GM12865 (cell line): ENCODE measurements at places on chromosomes 7 and 10.

GRCh38 chr7:110870926-110871325 lies 220.0 kb upstream of the LRRN3 start:
- DNase-seq, result no peak

- DNase-seq, result no peak
Measured at GRCh38 chr10:24625778-24626177, 97.9 kb downstream of the ARHGAP21 start.

GRCh38 chr10:29030900-29031299 lies 258.0 kb upstream of the LYZL1 start:
- no peak for DNase-seq

DNA sequence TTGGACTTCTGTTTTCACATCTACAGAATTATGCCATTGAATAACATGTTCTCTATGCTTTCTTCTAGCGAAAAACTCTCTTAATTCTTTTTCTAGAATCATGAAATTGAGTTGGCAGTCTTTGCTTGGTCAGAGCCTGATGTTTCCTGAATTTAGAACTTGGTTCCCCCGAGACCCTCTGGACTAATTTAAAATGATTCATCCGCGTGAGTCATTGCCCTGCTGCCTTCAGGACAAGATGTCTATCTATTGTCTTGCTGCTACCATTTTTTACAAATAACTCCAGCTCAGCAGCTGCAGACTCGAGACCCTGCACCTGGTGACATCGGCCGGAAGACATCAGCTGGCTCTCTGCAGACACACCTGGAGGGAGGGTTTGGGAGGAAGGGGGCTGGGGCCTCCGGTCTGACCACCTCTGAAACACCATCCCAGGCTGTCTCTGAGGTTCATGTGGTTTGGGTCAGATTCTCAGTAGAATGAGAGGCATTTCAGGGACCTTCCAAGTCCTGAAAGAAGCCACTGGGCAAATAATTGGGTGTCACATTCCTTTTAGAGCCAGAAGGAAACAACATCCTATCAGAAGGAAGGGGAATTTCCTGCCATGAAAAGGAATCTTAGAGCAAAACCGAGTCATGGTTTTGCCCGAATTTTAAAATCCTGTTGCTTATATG lies 20.9 kb upstream of the KLF6 start:
- peak; percentile 75 for DNase-seq

- DNase-seq, result no peak
Measured at GRCh38 chr7:4352069-4352468, 330.0 kb upstream of the FOXK1 start.

GRCh38 chr10:122495406-122496340 lies 34.3 kb downstream of the HTRA1 start:
- DNase-seq, result no peak

GRCh38 chr7:56811081-56811480 lies 321.2 kb downstream of the ZNF479 start:
- DNase-seq, result no peak

DNA sequence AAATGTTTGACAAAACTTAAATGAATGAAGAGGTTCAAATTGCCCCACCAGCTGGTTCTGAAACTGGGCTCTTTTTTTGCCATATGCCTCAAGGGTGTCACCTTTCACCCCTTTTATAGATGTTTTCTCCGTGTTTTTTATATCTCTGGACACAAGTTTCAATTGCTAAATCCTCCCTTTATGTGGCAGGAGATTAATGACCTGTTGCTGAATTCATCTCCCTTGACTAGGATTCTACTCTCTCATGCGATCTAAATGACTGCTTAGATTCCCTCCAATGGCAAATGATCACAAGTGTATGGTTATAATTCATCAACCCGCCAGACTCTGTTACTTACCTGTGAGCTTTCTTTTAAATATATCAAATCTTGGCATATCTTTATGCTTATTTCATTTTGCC lies 677.0 kb upstream of the POT1 start:
- DNase-seq, result no peak

GRCh38 chr10:85408388-85408787 lies 958.2 kb downstream of the GRID1 start:
- no peak for DNase-seq

- no peak for DNase-seq
Measured at GRCh38 chr10:24254180-24254579, 45.2 kb downstream of the KIAA1217 start.
